ENCODE measurements at places on chromosomes 11 and 22. TPM values are rescaled to one million over a fixed set of nuclear protein-coding genes. Genes with fewer than 3 reads are reported as not detected.

- no peak overlapping the region for H3K4me3 ChIP-seq
- DNase-seq, result peak; percentile 53
- H3K4me1 ChIP-seq, result no peaks in the 10 kb centered on the region
- H3K27ac ChIP-seq, result no peak overlapping the region
- no peaks in the 10 kb centered on the region for H3K36me3 ChIP-seq
These were observed 55.6 kb downstream of the P4HA3 start for GRCh38 chr11:74255741-74256375.

DNA sequence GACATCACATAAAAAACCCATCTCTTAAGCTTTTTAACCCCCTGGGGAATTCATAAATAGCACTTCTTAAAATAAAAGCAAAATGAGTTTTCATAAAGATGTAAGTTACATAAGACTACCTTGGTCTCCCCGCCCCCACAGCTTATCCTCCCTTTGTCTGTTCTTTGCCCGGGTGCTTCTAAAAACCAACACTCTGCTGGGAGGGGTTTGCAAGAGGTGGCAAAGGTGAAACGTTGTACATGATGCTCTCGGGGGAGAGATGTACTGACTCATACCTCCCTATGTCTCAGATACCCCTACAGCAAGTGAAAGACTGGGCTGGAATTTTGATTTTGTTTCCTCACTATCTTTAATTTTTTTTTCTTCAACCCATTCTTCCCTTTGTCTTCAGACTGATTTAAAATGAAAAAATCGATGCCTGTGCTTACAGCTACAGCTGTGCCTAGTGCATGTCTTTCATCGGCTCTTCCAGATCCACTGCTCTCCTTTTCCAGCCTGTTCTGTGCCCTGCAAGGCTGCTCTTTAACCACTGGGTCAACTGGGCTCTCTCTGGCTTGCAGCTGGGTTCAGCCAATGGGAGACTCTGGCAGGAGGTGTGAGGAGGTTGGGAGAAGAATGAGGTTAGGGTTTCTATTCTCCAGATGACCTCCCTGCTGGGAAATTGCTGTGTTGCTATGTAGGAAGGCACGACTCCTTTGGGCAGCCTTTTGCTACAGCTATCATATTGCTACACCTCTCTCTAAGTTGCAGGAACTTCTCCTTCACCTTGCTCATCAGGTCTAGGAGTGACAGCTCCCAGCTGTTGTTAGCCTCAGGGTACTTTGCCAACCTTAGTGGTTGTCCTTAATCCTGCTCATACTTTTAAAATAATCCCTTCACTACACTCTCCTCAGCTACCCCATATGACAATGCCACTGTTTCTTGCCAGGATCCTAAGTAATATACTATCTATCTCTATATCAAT is 266.5 kb downstream of the TENM4 start:
- H3K36me3 ChIP-seq, result no peaks in the 10 kb centered on the region
- DNase-seq, result no peak
- H3K27ac ChIP-seq, result no peak overlapping the region
- H3K4me1 ChIP-seq, result no peaks in the 10 kb centered on the region
- H3K27me3 ChIP-seq, result no peaks in the 10 kb centered on the region

GRCh38 chr11:124747406-124748099 is 4.5 kb downstream of the VSIG2 start:
- no peaks in the 10 kb centered on the region for H3K36me3 ChIP-seq
- peaks cover 100% of the 10 kb centered on the region for H3K27me3 ChIP-seq
- H3K4me3 ChIP-seq, result no peak overlapping the region
- H3K4me1 ChIP-seq, result peaks cover 10% of the 10 kb centered on the region
- DNase-seq, result no peak
- H3K27ac ChIP-seq, result peak overlapping the region; percentile 46

- no peak for DNase-seq
- H3K36me3 ChIP-seq, result no peaks in the 10 kb centered on the region
These were observed 370.1 kb upstream of the ARHGAP42 start for GRCh38 chr11:100316952-100317351.

DNA sequence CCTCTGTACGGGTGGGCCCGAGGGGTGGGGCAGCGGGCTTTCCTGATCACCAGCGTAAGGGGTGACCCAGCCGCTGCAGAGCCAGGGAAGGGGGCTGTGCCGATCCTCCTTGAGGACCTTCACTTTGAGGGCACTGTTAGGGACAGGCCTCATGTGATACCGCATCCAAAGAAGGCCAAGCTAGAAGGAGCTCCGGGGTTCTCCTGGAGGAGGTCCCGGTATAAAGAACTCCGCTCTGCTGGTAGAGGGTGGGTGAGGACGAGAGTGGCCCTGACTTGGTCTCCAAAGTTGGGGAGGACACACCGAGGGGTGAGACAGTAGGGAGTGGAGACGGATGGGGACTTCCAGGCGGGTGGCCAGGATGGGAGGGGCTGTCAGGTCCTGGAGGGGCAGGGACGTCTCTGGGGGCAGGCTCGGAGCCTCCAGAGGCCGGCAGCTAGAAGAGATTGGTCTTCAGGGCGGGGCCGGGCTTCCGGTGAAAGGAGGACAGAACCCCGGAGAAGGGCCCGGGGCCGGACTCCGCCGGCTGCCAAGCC is 4.6 kb downstream of the PHOX2A start:
- no peak for DNase-seq
- H3K4me3 ChIP-seq, result peak overlapping the region; percentile 31
- peaks cover 38% of the 10 kb centered on the region for H3K4me1 ChIP-seq
- H3K27me3 ChIP-seq, result no peaks in the 10 kb centered on the region
- H3K36me3 ChIP-seq, result peaks cover 37% of the 10 kb centered on the region
- peak overlapping the region; percentile 76 for H3K27ac ChIP-seq

- no peaks in the 10 kb centered on the region for H3K27me3 ChIP-seq
- H3K27ac ChIP-seq, result peak overlapping the region; percentile 93
- no peaks in the 10 kb centered on the region for H3K36me3 ChIP-seq
- no peak for DNase-seq
These were observed 16.5 kb downstream of the SCYL1 start for GRCh38 chr11:65541093-65541982.

GRCh38 chr11:14334893-14335292 is 24.1 kb downstream of the RRAS2 start:
- no peak for DNase-seq
- no peaks in the 10 kb centered on the region for H3K27me3 ChIP-seq
- no peaks in the 10 kb centered on the region for H3K36me3 ChIP-seq
- H3K4me1 ChIP-seq, result no peaks in the 10 kb centered on the region
- no peak overlapping the region for H3K27ac ChIP-seq

The OR2AT4 gene
- total RNA-seq, result 0.87 TPM

The EP300 gene
- total RNA-seq, result 85.4 TPM
